Kidney epithelial cell (primary cell): ENCODE measurements at places on chromosomes 12 and 14.

DNA sequence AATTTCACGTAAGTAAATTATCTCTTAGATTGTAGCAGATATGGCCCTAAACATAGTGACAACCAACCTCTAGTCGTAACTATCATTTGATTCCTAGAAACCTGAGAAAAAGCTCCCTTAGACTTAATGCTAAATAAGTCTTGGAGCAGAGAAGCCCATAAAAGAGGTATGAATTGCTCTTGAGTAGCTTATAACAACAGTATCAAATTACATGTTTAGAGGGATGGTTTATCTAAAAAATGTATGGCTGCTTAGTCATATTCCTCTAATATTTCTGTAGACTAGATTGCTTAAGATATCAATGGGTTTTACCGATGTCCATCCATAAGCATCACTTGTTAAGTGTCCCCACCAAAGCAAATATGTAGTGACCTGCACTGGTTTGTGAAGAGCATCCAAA is 259.7 kb downstream of the NELL2 start:
- DNase-seq: no peak

DNA sequence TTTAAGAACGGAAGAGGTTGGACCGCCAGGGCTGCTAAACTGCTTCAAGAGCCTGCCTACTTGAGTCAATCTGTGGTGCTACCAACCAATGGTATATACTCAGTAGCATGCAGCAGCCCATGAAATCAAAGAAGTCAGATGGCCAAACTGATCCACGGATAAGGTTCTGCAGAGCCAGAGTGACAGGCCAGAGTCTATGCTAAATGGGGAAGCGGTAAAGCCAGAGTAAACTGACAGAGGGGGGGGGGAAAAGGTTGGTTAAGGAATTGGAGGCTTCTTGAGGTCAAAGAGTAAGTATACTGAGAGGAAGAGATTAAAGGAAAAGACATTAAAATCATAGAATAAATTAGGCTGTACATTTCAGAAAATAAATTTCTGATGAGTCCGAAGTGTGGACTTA is 15.4 kb upstream of the SLC6A13 start:
- DNase-seq: no peak

DNA sequence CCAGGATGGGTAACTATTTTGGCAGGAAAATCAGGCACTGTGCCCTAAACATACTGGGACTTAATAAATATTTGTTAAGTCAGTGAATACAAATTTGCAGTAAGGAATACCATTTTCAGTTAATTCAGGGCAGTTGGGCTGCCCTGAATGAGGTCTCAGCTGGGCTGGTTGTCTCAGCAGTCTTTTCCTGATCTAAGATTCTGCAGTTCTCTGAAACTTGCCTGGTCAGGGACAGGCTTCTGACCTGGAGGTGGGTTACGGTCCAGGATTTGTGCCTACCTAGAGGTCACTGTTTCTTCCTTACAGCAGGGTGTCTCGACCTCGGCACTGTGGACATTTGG is 160.6 kb downstream of the KTN1 start:
- no peak for DNase-seq

- DNase-seq: peak; percentile 91
Observed at GRCh38 chr14:94345344-94346064, 22.4 kb upstream of the SERPINA6 start.

DNA sequence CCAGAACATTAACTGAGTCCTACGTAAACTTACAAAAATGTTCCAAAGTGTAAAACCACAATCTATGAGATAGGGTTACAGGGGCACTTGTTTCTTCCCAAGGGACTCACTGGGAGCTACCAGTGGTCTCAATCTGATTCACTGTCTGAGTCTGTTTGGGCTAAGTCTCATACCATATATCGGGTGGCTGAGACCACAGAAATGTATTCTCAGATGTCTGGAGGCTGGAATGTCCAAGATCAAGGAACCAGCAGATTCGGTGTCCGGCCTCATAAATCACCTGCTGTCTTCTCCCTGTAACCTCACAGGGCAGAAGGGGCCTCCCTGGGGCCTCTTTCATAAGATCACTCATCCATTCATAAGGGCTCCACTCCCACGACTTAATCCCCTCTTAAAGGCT is 616.3 kb upstream of the TMEM132C start:
- no peak for DNase-seq

DNA sequence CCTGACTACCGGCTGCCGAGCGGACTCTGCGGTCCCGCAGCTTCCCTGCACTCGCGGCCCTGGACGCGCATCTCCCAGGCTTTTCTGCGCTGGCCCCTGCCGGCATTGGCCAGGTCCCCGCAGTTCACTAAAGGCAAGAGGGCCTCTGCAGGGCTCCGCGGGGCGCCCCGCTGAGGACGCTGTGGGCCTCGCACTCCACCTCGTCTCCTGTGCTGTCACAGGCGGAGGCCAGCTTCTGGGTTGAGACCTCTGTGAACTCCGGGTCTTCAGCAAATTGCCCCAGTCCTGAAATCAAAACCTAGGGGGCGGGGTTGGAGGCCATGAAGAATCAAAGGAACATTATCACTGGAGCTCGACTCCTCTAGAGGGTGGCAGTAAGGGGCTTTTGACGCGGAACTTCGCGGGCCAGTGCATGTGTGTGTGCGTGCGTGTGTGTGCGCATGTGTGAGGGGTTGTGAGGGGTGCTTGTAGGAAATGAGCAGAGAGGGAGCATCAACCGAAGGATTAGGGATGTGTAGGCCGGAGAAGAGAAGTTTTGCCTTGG is 68.5 kb upstream of the CAPRIN2 start:
- no peak for DNase-seq

DNA sequence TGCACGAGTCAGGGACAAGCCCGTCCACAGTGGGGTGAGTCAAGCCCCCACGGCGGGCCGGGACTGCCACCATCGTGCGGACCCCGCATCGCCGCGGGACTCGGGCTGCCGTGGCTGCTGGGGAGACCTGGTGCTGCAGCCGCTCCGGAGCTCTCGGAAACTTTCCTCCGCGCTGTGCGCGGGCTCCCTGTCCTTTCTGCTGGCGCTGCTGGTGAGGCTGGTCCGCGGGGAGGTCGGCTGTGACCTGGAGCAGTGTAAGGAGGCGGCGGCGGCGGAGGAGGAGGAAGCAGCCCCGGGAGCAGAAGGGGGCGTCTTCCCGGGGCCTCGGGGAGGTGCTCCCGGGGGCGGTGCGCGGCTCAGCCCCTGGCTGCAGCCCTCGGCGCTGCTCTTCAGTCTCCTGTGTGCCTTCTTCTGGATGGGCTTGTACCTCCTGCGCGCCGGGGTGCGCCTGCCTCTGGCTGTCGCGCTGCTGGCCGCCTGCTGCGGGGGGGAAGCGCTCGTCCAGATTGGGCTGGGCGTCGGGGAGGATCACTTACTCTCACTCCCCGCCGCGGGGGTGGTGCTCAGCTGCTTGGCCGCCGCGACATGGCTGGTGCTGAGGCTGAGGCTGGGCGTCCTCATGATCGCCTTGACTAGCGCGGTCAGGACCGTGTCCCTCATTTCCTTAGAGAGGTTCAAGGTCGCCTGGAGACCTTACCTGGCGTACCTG is 1.1 kb downstream of the PDE3A start:
- DNase-seq: no peak

DNA sequence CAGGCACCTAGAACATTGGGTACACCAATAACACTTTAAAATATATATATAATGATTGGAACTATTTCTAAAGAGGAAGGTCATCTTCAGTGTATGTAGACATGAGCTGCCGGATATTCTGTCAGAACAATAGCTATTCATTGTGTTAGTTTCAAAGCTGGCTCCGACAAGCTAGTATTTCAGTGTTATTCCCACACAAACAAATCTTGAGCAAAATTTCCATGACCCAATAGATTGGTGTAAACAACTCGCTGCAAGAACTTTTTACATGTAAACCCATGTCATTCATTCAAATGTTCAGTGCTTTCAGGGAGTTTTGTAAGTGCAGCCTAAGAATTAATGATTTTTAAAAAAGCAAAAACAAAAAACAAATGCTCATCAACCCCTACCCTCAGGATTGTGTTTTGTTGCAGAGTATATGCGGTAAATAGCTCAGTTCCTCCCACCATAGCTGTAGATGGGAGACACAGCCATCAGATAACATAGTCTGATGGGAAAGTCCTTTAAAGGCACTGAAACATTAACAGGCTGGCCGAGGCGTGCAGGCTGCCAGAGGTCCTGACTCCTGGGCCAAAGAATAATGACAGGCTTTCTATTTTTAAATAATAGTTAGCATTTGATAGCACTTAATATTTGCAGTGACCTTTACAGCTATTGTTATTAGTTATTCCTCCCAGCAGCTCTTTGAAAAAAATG is 150.3 kb upstream of the ARHGAP5 start:
- peak; percentile 9 for DNase-seq

GRCh38 chr12:86213012-86213411 is 43.2 kb downstream of the MGAT4C start:
- no peak for DNase-seq

GRCh38 chr12:75994069-75994740 is 37.4 kb downstream of the PHLDA1 start:
- DNase-seq: no peak

DNA sequence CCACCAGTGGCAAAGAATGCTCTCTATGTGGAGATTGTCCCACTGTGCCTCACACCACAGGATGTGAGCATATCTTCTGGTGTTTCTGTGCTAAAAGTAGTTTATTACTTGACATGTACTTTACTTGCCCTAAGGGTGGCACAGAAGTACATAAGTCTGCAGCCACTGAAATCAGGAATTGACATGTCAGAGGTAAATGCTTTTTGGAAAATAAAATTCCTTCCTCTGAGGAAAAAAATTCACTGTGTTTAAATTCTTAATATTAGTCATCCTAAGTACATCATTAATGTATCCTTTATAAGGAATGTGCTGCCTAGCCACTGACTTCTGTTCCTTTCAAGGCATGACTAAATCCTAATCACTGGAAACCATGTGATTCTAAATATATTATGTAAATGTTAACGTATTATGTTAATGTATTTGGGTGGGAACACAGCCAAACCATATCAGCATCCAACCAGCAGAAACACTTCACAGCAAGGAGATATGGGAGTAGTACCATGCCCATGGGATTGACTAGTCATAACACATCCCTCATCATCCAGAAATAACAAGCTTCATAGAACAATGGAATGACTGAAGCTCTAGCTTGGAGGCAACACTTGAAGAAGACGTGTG is 239.7 kb upstream of the PPFIA2 start:
- no peak for DNase-seq

DNA sequence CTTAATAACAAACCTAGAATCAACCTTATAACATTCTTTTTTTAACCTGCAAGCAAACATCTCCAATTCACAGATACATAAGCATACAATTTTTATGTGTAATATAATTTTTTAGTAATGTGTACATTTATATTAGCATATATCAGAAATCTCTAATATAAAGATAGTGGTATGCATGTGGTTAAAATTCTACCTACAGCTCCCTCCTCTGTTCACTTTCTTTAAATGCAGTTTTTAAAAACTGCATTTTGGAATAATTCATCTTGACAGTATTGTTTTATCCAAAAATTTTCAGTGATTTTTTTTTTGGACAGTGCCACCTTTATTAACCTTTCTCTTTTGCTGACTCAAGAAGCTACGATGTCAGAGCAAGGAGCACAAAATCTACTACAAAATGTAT is 13.2 kb upstream of the RXYLT1 start:
- DNase-seq: no peak

DNA sequence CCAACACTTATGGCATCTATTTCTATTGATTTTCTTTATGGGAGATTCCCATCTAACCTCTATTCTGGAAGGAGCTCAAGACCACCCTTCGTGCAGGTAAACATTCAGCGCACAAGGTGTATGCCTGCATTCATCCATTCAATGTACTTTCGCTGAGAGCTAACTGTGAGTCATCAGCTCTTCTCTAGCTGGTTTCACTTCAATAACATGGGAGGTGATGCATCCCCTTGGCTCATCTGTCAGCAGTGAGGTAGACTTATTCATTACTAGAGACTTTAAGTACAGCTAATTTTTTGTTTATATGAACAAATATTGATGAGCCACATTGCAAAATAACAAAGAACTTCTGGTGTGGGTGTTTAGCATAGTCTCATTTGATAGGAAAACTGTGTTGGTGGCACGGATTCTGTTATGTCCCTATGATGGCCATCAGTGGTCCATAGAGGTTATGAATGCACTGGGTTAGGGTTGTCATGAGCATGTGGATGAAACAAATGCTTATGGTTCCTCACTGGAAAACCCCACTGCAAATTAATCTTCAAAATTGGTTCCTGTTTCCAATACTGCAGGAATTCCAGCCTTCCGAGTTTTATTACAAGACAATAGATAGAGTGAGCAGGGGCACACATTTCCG is 1151.0 kb downstream of the BCL11B start:
- no peak for DNase-seq

- no peak for DNase-seq
Observed at GRCh38 chr14:59926534-59926933, 6.6 kb downstream of the LRRC9 start.

GRCh38 chr14:78143489-78144145 is 26.6 kb upstream of the NRXN3 start:
- DNase-seq: peak; percentile 38

- DNase-seq: peak; percentile 58
Observed at GRCh38 chr14:65792208-65792905, 379.8 kb downstream of the FUT8 start.

DNA sequence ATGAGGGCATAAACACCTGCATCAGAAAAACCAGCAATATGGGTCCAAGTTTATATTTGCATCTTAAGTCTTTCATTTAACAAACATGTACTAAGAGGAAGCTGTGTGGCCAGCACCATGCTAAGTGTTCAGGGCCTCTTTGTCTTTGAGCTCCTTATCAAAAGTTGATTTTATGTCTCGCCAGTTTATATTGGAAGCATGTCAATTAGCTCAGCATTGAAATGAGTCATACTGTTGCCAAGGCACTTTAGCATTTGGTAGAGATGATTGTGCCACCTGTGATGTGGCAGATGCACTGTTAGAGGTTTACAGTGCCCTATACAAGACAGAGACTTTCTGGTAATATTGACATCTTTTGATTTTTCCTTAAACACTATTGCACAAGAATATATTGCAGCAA is 68.5 kb downstream of the BHLHE41 start:
- DNase-seq: peak; percentile 28

GRCh38 chr12:67981287-67982162 is 7.7 kb upstream of the IFNG-AS1 start:
- DNase-seq: peak; percentile 66

DNA sequence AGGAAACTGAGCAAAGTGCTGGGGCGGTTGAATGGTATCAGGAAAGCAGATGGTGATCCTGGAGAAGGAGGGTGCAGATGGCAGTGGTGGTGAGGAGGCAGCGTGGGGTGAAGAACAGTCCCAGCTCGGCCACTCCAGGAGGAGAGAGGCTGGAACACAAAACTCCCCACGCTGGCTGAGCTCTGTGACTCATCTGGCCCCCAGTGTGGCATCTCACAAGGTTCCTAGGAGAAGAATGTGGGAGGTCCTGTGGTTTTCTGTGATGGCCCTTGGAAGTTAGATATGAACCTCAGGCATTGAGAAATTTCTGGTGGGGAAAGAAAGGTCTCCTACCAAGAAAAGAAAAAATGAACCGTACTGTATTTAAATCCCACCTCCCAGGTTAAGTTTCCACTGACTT is 8.0 kb upstream of the NRXN3 start:
- peak; percentile 18 for DNase-seq
